IPS DF 6.9 (cell line): ENCODE measurements at places on chromosomes 11 and 22.
A peak's percentile ranks its signal among the peaks of the same experiment; 100 is the strongest.

GRCh38 chr22:39174498-39175352 is 22.2 kb upstream of the CBX7 start:
- H3K4me1 ChIP-seq = peaks cover 28% of the 10 kb centered on the region
- H3K27me3 ChIP-seq = no peaks in the 10 kb centered on the region
- DNase-seq = peak; percentile 99
- H3K27ac ChIP-seq = no peak overlapping the region

GRCh38 chr22:17430412-17430811 is 61.2 kb downstream of the CECR2 start:
- no peak overlapping the region for H3K4me3 ChIP-seq
- no peaks in the 10 kb centered on the region for H3K27me3 ChIP-seq
- no peaks in the 10 kb centered on the region for H3K36me3 ChIP-seq
- peaks cover 3% of the 10 kb centered on the region for H3K4me1 ChIP-seq
- DNase-seq = no peak

DNA sequence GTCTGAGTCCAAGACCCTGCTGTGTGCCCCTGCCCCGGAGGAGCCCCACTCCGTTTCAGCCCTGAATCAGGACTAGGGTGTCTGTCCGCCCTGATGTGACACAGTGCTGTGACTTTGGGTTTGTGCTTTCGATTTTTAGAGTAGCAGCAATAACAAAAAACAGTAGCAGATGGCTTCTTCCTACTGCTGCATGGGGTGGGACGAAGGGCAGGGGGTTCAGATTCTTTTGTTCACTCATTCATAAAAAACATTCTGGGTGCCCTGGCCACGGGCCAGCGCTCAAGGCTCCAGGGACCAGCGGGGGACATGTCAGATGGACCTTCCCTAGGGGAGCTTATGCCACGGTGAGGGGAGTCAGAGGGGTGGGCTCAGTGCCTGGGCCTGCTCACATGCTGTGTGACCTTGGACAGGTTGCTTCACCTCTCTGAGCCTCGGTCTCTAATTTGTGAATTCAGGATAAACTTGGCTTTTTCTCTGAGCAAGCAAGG is 24.6 kb upstream of the PRR5 start:
- DNase-seq = no peak
- peaks cover 6% of the 10 kb centered on the region for H3K4me1 ChIP-seq
- H3K27ac ChIP-seq = no peak overlapping the region
- no peaks in the 10 kb centered on the region for H3K36me3 ChIP-seq
- no peak overlapping the region for H3K4me3 ChIP-seq

DNA sequence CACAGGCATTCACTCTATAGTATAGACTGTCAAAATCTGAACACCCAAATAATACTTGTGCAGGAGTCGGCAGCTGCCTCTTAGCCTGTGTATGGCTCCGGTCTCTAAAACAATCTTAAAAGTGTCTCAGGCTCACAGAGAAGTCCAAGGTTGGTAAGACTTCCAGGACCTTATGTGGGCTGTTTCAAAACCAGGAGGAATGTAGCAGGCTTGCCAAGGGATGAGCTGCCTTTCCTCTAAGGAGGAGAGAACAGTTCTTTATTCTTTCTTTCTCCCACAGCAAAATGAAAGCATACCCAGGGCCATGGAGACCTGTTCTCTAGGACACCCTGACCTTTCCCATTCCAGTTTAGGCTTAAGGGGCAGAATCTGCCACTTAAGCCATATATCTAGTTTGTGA is 176.5 kb downstream of the TRPC6 start:
- H3K36me3 ChIP-seq = no peaks in the 10 kb centered on the region
- H3K4me3 ChIP-seq = no peak overlapping the region
- H3K27ac ChIP-seq = no peak overlapping the region
- H3K4me1 ChIP-seq = no peaks in the 10 kb centered on the region

- no peak overlapping the region for H3K4me3 ChIP-seq
- H3K27me3 ChIP-seq = no peaks in the 10 kb centered on the region
- H3K4me1 ChIP-seq = peaks cover 6% of the 10 kb centered on the region; the same call in 1 of the 2 replicates
- DNase-seq = no peak
- H3K27ac ChIP-seq = no peak overlapping the region
Observed at GRCh38 chr11:129282634-129283033, 90.5 kb upstream of the ARHGAP32 start.
